ENCODE measurements at places on chromosomes 5 and 9.
A peak's percentile ranks its signal among the peaks of the same experiment; 100 is the strongest.

DNA sequence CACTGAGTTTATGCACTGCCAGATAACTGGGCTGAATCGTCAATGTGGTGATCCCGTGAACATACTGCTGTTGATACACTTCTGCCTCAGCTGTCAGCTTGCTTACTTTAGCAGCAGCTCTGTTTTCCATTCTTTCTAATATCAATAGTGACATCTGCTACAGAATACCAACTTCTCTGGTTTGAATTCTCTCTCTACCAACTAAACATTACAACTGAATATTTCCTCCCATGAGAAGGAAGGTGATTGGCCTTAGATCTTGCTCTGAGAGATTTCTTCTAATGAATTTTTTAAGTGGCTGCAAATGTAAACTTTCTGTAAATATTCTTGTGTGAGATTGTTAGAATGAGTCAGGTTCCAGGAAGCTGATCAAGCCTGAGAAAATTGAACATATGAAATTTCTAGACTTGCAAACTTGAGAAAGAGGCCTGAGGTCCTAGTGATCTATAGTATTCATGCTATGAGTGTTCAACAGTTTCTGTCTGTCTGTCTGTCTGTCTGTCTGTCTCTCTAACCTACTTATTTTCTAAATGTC, 205.5 kb upstream of the CDKN2B start:
- no peak for DNase-seq

- peak; percentile 48 for DNase-seq
These were observed 293.9 kb downstream of the ZSWIM6 start for GRCh38 chr5:61625681-61626621.

GRCh38 chr5:145775893-145776444, 59.2 kb downstream of the PRELID2 start:
- no peak for DNase-seq

GRCh38 chr5:132887283-132887682, 13.8 kb downstream of the LEAP2 start:
- no peak for DNase-seq

DNA sequence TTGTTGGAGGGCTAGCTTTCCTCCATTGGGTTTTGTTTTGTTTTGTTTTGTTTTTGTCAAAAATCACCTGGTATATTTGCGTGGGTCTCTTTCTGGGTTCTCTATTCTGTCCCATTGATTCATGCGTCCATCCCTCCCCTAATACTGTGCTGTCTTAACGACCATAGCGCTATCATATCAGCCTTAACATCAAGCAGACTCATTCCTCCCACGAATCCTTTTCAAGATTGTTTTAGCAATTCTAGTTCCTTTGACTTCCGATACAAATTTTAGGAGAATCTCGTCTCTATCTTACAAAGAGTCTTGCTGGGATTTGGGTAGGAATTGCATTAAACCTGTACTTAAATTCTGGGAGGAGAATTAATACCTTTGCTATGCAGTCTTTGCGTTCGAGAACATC, 31.1 kb upstream of the RNF130 start:
- DNase-seq: no peak

- DNase-seq: no peak
These were observed 268.8 kb upstream of the WWC1 start for GRCh38 chr5:168022446-168023169.

GRCh38 chr5:141560151-141560550, 58.6 kb downstream of the DIAPH1 start:
- DNase-seq: no peak

GRCh38 chr5:88875341-88876234, 7.4 kb downstream of the MEF2C start:
- DNase-seq: no peak

- DNase-seq: no peak
These were observed 16.1 kb downstream of the FBP2 start for GRCh38 chr9:94577571-94577970.

- DNase-seq: no peak
These were observed 497.2 kb downstream of the MAT2B start for GRCh38 chr5:164002628-164003027.

DNA sequence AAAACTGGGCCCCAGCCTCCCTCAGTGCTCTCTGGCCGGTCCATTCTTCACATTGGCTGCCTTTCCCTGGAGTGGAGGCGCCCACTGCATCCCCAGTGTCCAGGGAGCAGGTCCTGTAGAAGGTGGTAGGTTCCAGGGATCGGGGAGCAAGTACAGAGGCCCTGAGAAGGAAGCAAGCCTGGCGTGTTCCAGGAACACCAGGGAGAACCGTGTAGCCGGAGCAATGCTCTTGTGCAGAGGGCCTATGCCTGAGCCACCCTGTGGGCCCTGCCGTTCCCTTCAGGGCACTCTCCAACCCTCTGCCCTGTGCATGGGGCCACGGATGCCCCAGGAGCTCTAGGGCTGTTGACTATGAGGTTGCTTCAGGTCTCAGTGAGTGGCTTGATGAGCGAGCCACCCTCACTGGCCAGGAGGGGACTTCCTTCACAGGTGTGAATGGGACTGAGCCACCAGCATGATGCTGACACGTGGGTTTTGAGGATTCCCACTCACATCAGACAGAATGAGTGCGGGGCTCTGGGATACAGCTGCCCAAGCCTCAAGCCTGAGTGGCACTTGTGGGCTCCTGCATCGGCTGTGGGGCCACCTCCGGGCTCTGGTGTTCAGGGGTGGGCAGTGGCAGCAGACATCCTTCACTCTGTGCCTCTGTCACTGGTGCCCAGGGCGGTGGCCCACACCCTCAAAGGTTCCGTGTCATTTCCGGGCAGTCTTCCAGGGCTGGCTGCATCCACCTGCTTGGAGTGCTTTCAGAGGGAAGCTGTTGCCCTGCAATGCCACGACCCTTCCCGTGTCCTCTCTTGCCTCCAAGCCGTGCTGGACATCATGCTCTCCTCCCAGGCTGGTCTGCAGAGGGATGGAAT, 54.4 kb downstream of the ADAMTS2 start:
- DNase-seq: no peak

DNA sequence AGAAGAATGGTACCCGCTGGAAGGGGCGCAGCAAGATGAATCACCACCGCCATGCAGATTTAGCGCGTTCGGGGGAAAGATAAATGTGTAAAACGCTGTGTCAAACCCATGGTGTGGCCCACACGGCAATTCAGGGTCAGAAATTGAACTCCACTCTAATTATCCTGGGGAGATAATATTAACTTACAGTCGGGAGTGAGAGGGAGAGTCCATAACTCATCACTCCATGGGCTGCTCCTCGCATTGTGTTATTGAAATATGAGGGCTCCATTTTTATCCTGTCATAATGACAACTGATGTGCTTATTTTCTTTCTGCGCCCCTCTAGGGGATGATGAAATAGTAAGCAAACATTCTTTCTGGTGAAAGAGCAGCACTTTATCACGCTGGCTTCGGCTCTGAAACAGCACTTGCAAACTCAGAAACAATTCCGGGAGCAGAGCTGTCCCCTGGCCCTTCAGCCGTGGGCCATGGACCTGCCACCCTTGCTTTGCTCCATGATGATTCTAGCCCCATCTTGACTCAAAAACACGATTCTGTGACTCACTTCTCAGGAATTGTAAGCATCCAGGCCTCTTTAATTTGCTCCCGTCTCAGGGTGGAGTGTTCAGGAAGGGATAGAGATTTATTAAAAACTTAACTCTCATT, 431.6 kb downstream of the IRX1 start:
- DNase-seq: no peak

- DNase-seq: no peak
These were observed 20.0 kb downstream of the RNF145 start for GRCh38 chr5:159189310-159189709.

DNA sequence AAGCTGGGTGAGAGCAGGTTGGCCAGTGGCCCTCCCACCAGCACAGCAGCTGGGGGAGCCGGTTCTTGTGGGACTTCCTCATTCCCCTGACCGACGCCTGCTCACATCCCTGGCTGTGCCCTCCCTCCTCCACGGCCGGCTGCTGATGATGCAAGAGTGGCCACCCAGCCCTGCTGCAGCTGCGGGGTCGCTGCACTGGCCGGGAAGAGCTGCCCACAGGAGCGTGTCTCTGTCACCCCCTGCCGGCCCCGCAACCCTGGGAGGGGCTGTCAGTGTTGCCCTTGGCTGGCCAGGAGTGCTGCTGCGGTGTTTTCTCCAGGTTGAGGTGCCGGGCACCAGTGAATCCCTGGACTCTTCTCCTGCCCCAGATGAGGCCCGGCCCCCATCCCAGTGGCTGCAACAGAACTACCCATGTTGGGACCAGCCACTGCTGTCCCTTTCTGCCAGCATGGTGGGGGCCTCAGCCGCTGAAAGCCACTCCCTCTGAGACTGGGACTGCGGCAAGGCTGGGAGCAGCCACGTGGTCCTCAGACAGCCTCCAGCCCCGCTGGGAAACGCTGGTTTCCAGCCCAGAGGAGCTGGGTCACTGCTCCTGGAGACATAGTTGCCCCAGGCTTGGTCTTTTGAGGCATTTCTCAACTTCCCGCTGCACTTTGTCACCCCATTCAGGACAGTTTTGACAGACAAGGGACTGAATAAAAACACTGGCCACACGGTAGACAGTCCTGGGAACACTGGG, 739 bp downstream of the CARD9 start:
- no peak for DNase-seq

GRCh38 chr9:135060461-135061116, 26.9 kb upstream of the OLFM1 start:
- DNase-seq: no peak

GRCh38 chr9:110578575-110579033, 937 bp downstream of the SVEP1 start:
- no peak for DNase-seq

GRCh38 chr5:168362097-168362885, 70.8 kb downstream of the WWC1 start:
- no peak for DNase-seq

GRCh38 chr5:169142264-169142970, 158.5 kb downstream of the SLIT3 start:
- DNase-seq: peak; percentile 77

- DNase-seq: no peak
These were observed 118.0 kb upstream of the OR13F1 start for GRCh38 chr9:104386013-104386412.

GRCh38 chr9:3490957-3491356, 34.8 kb downstream of the RFX3 start:
- DNase-seq: no peak

All from left renal pelvis (tissue), 4 donors.